ENCODE measurements at places on chromosomes 12 and 14. TPM values are rescaled to one million over a fixed set of nuclear protein-coding genes. Genes with fewer than 3 reads are reported as not detected.

Gene TMEM30B
- total RNA-seq = 10.5 TPM

DNA sequence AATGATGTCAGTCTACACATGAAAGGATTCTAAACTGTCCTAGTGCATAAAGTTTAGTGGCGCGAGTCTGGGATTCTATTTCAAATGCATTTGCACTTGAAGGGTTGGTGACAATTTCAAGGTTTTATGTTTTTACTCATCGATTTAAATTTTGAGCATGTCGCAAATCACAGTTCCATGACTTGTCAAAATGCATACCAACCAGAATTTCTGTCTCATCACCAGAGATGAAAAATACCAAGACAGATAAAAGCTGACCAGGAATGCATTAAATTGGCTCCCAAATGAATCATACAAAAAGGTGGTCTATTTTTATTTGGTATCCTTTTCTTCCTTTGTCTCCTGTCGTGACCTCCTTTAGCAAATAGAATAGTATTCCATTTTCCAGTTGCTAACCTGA, 25.2 kb downstream of the TMEM30B start:
- DNase-seq = no peak

DNA sequence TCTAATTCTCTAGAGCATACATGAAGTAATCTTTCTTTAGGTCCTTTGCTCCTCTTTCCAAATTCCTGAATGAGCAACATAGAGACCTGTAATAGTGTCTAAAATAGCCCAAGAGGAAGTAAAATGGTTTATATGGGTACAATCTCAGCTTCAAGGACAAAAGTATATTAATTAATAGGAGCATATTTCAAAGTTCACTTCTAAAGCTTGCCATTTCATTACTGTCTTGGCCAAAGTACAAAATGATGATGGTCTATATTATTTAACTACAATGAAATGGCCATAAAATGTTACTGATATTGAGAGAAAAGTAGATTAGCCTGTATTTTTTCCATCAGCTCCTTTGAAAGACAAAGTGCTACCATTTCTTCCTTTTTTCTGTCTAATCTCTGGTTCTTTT, 410.4 kb upstream of the NOVA1 start:
- DNase-seq = no peak

DNA sequence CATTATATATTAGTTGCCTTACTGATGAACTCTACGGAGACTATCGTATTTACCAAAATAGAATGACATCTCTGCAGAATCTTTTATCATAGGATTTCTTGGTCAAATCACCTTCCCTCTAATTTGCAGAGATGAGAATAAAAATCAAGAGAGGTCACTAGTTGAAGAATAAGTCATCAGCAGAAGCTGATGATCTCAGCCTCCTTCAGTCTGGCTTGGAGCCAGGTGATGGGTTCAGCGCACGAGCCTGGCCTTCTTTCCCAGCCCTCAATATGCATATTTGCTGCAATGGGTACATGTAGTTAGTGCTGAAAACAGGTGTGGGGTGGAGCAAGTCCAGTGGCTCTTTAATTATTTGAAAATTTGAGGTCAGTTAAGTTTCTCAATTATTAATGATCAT, 19.2 kb upstream of the EMP1 start:
- DNase-seq = peak; percentile 36

Gene TPPP2
- total RNA-seq = not detected

- DNase-seq = peak; percentile 53
Measured at GRCh38 chr12:15823360-15824128, 34.4 kb upstream of the EPS8 start.

DNA sequence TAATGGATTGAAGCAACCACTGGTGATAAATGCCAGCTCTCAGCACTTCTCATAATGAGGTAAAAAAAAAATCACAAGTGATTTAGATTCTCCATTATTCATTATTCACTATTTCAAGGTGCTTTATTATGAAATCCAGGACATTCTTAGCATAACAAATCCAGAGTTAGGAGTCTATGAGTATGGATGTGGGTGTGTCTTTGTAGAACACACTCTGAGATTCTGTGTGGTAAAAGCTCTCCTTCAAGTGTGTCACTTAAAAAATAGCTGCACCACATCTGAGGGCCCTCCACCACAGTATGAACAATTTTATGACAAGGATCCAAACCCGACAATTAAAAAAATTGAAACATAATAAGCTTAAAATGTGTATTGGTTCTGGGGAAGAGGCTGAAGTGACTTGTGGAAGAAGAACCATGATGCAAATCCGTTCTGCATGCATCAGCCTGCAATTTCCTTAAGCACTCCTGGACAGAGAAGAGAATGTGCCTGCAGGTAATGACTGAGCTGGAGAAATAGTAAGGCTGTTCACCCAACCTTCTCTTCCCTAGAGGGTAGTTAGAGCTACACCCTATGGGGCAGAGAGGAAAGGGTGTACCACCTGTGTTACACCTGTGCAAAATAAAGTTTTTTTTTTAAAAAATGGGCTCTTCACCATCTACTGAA, 488.5 kb upstream of the MGAT4C start:
- peak; percentile 33 for DNase-seq

- DNase-seq = no peak
Measured at GRCh38 chr12:58710901-58711300, 209.4 kb downstream of the LRIG3 start.

DNA sequence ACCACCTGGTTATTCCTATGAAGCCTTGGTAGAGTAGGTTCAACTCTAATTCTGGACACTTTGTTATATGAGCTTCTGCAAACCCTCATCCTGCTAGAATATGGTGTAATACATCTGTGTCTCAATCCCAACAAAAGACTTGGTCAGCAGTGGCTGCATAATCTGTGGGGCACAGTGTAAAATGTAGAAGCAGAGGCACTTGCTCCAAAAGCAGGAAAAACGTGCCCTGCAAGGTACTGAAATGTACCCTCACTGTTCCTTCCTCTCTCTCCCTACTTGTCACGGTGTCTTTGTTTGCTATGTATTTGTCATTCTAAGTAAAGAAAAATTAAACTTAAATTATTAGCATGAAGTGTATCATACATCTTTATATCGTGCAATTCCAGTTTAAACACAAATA, 267.9 kb downstream of the BCL11B start:
- peak; percentile 41 for DNase-seq

GRCh38 chr12:75698052-75698451, 186.6 kb upstream of the KRR1 start:
- no peak for DNase-seq

DNA sequence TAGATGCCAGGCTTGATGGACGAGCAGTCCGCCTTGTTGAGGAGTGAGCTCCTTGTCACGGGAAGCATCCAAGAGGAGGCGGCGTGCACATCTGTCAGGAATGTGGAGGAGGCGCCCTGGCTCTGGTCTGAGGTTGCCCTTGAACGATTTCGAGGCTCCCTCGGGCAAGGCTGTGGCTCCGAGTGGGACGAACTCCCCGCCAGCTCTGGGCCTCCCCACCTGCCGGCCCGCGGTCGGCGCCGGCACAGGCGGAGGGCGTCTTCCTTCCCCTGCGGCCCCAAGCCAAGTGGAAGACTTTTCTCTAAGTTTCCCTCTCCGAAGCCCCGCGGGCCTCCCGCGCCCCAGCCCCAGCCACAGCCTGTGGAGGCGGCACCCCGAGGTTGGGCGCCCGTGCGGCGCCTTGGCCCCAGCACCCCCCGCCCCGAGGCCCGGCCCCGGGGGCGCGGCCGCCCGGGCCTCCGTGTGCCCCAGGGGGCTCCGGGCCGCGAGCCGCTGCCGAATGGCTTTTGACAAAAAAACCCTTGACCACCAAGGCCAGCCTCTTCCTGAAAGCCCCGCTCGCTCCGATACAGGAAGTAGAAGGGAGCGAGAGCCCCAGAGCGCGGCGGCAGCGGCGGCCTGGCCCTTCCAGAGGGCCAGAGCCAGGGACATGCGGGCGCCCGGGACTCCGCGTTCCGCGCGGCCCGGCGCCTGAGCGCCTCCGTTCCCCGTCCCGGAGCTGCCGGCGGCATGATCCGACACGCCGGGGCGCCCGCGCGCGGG, at the start of gene RIN3:
RIN3 (plus strand) TSS at position 578 of the 762 bp plus-strand sequence; CDS start at position 730, 152 bp downstream.
- DNase-seq = no peak

DNA sequence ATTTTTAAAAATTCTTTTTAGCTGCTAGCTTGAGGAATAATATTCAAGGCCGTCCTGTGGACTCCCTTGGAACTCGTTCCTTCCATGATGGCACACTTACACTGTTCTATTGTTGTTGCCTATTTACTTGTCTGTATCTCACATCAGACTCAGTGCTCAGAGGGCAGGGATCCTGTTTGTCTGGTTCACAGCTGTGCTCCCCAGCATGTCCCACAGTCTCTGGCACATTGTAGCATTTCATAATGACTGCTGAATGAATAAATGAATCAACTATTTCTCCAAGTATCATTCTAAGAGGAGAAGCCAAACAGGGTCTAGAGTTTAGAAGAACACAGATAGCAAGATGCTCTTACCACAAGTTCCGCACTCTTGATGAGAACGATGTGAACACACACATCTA, 48.0 kb downstream of the NTN4 start:
- peak; percentile 48 for DNase-seq

GRCh38 chr12:67921286-67921685, 68.0 kb upstream of the IFNG-AS1 start:
- peak; percentile 79 for DNase-seq

Gene DPY19L2
- under 0.01 TPM for total RNA-seq

DNA sequence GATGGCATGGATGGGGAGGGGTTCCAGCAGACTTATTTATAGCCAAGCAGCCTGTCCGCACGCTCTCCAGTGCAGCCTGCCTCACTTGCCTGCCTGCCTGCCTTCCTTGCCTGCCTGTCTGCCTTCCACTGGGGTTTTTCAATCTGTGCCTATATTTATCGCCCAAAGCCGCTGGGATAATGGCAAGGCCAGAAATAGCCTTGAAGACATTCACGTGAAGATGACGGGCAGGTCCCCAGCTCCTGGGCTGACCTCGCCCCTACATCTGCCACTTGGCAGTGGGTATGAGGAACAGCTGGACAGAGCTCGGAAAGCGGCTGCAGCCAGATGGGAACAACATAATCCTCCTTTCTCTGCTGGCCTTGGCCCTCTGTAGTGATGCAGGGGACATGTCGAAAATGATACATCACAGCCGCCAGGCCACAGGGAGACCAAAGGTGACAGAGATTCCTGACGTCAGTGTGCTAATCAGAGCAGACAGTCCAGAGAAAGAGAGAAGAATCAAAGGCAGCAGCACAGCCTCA, 53.3 kb downstream of the PITPNM2 start:
- DNase-seq = no peak

Gene NEUROD4
- total RNA-seq = not detected

DNA sequence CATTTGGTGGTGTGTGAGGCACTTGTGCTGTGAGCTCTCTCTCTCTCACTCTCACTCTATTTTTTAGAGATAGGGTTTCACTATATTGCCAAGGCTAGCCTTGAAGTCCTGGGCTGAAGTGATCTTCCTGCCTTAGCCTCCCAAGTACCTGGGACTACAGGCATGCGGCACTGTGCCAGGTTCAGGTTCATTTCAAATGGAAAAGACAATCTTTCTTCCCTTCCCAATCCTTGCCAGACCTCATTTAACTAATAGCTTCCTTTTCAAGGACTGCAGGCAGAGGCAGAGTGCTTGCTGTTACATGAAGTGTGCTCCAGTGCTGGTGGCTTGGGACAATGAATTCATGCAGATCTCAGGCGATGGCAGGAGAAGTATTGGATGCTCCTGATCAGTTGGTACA, 73.2 kb upstream of the BICD1 start:
- DNase-seq = no peak

All from bronchial epithelial cell (primary cell).